A549 treated with Mapracorat at 1 μM for 4 hours (cell line): ENCODE measurements at places on chromosomes 1 and 21. TPM values are rescaled to one million over a fixed set of nuclear protein-coding genes. Genes with fewer than 3 reads are reported as not detected.

The NIBAN1 gene
- total RNA-seq = 0.81 to 1.3 TPM (median 0.90 TPM) in 5 replicates

The LHX8 gene
- total RNA-seq = 0.87 to 1.2 TPM (median 0.93 TPM) in 5 replicates

The CR1L gene
- 0.40 TPM in 1 of 5 replicates, not detected in the others for total RNA-seq

The PCBP3 gene
- total RNA-seq = 0.44 to 1.6 TPM (median 1.0 TPM) in 5 replicates

The KCNQ4 gene
- total RNA-seq = 0.20 to 0.34 TPM (median 0.26 TPM) in 5 replicates

The BEST4 gene
- total RNA-seq = 0.29 to 0.51 TPM (median 0.42 TPM) in 5 replicates

The ABCG1 gene
- total RNA-seq = 2.1 to 2.7 TPM (median 2.5 TPM) in 5 replicates

The DNAJC28 gene
- 0.29 to 0.42 TPM (median 0.34 TPM) in 5 replicates for total RNA-seq
